ENCODE measurements at places on chromosomes 3 and 15.

GRCh38 chr3:124669470-124669869, 60.8 kb upstream of the UMPS start:
- DNase-seq = no peak

DNA sequence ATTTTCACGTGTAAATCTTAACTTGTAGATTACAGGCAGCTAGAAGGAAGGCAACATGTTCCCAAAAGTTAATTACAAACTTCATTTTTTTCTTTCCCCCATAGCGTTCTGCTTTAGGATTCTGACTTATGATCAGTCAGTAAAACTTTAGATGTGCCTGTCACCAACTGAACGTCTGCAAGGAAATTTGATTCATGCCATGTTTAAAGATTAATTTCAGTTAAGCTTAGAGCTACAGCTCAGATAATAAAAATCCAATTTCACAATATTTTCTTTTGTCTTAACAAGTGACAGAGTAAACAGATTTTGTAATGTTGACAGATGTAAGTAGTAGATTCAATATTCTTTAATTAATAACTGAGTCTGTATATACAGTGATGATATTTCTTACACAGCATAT, 253.1 kb downstream of the NFKBIZ start:
- DNase-seq = no peak

DNA sequence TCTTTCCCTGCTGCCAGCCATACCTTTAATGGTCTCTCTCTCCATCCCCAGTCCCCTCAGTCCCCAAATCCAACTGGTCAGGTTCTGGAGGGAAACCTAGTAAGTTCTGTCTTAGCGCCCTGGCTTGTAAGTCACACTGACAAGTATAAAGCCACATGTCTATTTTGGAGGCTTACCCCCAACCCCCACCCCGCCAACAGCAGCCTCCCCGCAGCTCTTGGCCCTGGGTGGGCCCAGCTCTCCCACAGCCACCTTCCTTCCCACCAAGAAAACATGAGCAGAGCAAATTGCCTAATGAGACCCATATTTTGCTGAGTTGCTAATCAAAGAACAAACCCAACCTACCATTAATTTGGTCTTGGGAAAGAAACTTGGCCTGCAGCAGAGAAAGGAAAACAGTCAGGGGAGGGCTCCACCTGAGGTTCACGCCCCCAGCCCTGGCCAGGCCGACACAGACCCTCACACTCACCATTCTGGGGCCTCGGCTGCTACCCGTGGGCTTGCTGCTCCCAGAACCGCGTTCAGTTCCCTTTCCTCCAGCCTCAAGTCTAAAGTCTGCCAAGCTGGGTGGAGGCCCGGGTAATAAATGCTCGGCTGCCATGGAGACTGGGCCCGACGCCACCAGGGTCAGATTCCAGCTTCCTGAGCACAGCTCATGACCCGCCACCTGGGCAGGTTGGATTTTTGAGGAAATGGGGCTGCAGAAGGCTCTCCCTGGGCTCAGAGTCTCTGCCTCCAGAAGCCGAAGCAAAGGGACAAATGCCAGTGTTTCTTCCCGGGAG, at the start of gene CALML4:
TSS of gene CALML4 (minus strand) at position 557 of the 782 bp plus-strand sequence. CDS start at position 472, 85 bp downstream.
- DNase-seq = no peak

DNA sequence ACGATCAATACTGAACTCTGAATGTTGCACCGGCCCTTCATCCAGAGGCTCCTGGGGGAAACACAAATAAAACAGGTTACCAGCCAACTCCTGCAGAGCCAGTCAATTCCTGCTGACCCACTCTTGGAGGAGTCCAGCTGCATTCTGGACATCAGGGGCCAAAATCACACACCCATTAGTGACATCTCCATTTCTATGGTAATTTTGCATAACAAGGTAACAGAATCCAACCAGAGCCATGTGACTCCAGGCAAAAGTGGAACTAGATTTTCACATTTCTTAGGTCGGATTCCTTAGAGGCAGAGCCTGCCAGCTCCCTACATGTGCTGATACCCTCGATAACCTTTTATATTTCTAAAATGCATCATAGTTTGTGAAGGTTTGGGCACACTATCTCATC, 119.2 kb upstream of the CTNNB1 start:
- no peak for DNase-seq

DNA sequence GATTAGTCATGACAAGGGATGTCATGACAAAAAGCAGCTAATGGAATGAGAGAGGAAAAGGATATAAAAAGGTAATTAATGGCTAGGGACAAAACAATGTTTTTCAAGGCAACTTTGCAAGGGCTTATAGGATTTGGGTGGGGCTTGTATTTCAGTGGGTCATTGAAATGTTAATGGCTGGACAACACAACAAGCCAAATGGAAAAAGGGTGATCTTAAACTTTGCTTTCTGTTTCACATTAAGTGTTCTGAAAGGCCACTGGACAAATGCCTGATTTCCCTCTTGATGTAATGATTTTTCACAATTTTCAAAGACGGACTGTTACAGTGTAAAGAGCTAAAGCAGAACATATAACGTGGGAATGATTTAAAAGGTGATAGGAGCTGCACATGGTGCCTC, 345.0 kb downstream of the TUSC7 start:
- DNase-seq = no peak
